ENCODE measurements at places on chromosomes 1 and 21.

- DNase-seq, result no peak
Observed at GRCh38 chr1:53284224-53285020, 43.4 kb downstream of the LRP8 start.

DNA sequence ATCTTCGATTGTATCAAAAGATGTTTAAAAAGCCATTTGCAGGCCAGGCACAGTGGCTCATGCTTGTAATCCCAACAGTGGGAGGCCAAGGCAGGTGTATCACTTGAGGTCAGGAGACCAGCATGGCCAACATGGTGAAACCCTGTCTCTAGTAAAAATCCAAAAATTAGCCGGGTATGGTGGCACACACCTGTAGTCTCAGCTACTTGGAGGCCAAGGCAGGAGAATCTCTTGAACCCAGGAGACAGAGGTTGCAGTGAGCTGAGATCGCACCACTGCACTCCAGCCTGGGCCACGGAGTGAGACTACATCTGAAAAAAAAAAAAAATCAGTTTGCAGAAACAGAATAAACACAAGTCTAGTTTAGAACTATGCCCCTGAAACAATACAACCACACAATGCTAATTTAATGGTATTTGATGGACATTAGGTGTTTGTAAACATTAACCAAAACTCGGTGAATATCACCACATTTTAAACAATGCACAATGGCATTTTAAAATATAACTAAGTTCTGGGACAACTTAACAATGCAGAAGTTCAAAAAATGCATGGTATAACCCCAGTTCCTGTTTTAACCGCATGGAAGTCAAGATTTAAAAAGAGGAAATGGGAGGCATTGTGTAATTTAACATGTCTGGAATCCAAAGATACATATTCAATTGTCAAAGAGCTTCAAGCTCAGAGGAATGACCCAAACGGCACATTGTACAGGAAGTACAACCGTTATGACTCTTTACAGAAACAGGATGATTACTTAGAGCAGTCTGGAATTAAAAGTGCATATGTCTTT lies 7.1 kb upstream of the PTTG1IP start:
- DNase-seq, result no peak

DNA sequence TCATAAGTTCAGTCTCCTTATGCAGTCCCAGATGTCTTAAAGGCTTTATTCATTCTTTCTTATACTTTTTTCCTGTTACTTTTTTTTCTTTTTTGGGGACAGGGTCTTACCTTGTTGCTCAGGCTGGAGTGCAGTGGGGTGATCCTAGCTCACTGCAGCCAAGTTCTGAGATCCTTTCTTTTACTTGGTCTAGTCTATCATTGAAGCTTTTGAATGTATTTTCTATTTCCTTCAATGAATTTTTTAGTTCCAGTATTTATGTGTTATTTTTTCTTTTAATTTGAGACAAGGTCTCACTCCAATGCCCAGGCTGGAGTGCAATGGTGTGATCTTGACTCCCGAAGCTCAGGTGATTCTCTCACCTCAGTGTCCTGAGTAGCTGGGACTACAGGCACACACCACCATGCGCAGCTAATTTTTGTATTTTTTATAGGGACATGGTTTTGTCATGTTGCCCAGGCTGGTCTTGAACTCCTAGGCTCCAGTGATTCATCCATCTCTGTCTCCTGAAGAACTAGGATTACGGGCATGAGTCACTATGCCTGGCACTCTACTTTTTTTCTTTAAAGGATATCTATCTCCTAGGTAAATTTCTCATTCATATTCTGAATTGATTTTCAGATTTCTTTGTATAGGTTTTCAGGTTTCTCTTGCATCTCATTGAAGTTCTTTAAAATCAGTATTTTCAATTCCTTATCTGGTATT lies 26.1 kb upstream of the GTF2B start:
- no peak for DNase-seq

DNA sequence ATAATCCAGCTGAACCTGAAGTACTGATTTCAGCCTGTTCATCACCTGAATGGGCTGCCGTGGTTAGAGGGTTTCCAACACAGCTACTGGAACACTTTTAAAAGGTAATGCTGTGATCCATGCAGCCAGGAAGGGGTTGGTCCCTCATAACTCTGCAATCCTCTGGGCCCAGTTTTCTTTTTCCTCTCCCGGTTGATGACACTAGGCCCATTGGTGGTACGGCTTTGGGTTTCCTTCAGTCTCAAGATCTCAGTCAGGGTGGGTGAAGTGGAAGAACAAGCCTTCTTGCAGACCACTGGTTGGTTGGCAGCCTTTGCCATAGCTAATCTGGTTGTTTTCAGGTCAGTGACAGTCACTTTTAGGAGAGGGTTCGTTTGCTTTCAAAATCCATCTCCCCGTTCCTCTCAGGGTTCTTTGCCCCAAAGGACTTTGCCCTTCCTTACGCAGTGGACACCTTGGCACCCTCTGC lies 502 bp upstream of the SLC35A3 start:
- no peak for DNase-seq

DNA sequence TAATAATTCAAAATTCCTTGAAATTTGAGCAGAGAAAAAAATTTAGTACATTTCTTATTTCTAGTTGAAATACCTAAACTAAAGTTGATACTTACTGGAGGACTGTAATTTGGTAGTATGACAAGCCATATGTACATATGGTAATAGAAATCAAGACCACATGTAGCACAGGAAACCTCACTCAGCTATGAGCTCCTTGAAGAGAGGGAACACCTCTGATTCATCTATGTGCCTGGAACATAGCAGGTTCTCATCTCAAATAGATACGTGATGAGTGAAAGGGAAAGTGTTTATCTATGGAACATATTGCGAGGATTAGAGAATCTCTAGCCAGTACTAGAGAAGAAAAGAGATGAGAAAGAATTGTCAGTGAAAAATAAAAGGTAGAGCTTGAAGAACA lies 47.9 kb upstream of the GNG4 start:
- peak; percentile 66 for DNase-seq

DNA sequence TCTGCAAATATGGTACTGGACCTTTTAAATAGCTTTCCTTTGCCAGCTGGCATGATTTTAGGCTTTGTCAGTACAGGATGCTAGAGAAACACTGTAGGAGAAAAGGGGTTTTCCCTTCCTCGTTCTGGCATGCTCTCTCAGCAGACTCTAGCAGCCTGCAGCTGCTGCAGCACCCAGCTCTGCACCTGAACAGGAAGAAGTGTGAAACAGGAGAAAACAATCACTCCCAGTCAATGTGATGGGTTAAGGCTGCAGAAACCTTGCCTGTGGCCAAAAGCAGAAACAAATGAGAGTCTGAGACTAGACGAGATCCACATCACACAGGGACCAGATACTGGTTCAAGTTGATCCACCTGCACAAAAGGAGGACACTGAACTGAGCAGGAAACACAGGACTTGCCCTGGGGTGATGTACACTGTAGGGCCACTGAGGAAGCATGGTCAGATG lies 21.2 kb downstream of the OVGP1 start:
- DNase-seq, result peak; percentile 55
